ENCODE measurements at places on chromosomes 11 and 22.
A peak's percentile ranks its signal among the peaks of the same experiment; 100 is the strongest.

DNA sequence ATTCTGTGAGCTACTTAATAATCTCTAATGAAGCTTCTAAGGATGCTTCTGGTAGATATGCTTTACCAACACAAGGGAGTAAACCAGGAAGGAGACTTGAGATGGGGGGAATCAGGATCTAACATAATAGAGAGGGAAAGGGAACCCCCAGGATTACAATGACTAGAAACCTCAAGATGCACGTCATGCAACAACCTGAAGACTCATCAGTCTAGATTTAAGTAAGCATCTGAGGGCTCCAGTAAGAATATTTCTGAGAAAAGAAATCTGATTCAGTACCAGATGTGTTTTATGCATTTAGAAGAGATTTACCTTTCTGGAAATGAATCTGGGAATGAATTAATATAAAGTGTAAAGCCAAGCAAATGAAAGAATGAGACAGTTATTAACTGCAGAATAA, 15.2 kb downstream of the KDM4D start:
- no peak for DNase-seq

DNA sequence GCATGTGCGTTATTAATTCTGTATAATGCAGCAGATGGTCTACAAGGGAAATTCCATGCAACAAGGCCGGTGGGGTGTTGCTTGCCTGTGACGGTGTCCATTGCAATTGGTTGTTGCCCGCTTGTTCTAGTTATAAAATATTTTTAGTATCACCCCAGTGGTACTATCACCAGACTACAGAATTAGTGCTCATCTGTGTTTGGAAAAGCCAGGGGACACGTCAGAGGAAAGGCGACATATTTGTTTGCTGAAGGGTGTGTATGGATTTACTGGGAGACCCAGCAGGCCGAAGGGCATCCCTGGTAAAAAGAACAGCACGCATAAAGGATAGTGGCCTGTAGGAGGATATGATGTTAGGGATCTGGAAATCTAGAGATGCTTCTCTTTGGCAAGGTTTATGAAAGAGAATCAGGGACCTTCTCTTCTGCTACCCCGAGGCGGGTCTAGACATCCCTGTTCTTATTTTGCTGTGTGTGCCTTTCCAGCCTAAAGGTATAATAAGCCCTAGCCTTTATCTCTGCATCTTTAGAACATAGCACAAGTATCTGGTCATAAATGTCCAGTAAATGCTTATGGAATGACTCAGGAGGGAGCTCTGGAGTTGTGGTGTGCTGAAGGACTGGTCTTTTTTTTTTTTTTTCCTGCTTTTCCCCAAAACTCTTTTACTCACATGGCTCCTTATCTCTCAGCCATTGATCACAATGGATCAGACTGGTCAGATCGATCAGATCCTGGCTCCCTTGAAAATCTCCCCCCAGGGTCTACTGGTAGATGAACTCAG, 90.9 kb downstream of the LDLRAD3 start:
- DNase-seq, result peak; percentile 79

GRCh38 chr11:47222696-47223095, 7.9 kb downstream of the DDB2 start:
- no peak for DNase-seq

GRCh38 chr11:94254214-94254613, 50.2 kb upstream of the IZUMO1R start:
- DNase-seq, result no peak

DNA sequence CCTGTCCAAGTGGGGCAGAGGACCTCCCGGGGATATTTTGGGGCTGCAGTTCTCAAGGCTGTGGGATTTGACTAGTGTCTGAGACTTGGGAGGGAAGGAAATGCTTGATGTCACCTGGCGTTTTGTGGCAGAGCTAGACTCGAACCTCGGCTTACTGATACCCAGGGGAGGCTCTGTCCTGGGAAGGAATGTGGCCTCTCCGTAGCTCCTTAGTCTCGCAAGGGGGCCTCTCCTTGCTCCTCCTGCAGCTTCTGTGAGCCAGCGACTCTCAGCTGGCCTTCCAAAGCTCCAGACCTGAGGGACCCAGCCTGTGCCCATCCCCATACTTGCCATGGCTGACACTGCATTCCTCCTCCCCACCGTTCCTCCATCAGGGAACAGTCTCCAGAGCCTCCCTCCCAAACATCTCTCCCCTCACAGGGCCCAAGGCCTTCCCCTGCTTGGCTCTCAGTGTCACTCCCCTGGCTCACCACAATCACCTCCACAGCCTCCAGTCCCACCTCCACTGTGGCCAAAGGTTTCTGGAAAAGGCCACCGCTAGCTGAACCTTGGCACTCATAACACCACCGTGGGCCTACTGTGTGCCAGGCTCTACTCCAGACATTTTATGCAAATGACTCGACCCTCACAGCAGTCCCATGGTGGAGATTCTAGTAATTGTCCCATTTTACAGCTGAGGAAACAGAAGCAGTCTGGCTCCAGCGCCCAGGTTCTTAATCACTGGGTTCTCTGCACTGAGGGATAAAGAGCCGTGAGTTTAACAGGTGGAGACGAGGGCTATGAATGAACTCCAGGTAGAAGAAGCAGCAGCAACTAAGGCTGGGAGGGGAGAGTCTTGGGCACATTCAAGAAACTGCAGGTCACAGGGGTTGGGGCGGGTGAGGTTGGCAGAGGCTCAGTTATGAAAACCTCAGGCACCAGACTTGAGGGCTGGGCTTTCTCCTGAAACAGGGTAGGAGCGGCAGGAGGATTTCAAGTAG, 12.1 kb downstream of the P2RY2 start:
- DNase-seq, result no peak

DNA sequence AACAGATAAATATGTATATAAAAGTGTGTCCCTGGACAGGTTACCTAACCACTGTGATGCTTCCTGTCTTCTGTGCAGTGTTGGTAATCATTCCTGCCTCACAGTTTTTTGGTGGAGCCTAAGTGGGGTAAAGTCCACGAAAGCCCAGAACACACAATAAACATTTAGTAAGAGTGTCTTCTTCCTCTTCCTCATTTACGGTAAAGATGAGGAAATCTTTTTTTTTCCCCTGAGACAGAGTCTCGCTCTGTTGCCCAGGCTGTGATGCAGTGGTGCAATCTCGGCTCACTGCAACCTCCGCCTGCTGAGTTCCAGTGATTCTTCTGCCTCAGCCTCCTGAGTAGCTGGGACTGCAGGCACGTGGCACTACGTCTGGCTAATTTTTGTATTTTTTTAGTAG, 117.1 kb downstream of the LDLRAD3 start:
- no peak for DNase-seq

DNA sequence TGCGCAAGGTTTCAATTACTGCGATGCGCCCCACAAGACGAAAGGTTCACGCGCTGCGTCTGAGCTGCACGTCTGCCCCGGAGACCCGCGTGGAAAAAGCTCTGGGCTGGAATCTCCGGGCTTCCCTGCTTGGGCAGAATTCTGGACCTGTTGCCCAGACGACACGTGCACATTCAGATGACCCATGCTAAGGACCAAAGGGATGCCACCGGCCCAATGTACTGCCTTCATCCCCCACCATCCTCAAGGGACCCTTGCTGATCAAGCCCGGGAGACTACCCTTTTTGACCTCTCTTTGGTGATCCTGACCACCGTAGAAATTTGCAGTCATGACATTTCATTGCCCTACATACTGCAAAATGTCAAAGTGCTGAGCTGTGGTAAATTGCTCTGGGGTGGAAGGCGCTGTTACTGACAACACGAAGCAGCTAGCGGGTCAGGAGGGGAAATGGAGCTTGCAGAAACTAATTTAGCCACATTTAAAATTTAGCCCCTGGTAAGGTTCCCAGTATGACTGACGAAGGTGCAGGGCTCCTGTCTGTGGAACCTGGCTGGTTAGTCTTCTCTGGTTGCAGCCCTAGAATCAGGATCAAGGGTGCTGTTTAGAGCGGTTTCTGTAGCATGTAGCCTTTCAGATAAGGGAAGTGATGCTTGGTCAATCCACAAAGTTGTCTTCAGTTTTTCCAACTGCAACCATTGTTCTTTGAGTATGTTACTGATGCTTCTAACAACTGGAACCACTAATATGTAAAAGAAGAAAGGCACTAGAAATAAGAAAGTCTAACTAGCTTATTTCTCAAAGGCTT, 81.9 kb downstream of the PRR5L start:
- no peak for DNase-seq

- DNase-seq, result no peak
Observed at GRCh38 chr11:134714021-134714656, 302.1 kb upstream of the B3GAT1 start.

GRCh38 chr11:111259896-111260295, 14.4 kb downstream of the POU2AF2 start:
- DNase-seq, result peak; percentile 9

- DNase-seq, result no peak
Observed at GRCh38 chr11:117684111-117684510, 112.9 kb downstream of the DSCAML1 start.

DNA sequence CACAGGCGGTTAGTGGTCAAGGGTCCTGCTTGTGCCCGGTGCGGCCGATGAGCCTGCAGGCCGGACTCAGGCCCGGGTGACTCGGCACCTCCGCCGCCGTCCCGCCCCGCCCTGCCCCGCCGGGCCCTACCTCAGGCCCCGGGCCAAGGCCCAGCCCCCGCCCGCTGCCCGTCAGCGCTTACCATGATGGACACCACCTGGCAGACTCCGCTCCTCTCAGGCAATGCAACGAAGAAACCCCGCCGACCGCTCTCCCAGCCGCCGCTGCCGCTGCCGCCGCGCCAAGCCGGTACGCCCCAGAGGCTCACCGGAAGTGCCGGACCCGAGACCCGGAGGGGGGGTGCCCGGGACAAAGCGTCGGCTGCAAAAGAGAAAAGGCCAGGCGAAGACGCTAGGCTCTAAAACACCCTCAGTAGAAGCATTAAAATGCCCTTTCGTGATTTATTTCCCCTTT, at the start of gene UFD1:
Gene UFD1 (minus strand): TSS at position 293 of the 454 bp plus-strand sequence. CDS start 108 bp downstream, at position 185.
- DNase-seq, result peak; percentile 83

- peak; percentile 76 for DNase-seq
Observed at GRCh38 chr11:68314203-68315170, 2.1 kb downstream of the LRP5 start.

DNA sequence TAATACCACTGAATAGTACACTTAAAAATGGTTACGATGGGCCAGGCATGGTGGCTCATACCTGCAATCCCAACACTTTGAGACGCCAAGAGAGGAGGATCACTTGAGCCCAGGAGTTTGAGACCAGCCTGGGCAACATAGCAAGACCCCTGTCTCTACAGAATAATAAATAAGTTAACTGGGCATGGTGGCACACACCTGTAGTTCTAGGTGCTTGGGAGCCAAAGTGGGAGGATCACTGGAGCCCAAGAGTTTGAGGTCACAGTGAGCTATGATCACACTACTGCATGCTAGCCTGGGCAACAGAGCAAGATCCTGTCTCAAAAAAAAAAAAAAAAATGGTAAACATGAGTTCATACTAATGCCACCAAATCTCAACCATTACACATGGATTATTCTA, 61.3 kb downstream of the CD6 start:
- DNase-seq, result no peak

- DNase-seq, result peak; percentile 53
Observed at GRCh38 chr11:109960831-109961230, 132.4 kb upstream of the ZC3H12C start.

- no peak for DNase-seq
Observed at GRCh38 chr22:48242461-48242864, 1480.0 kb downstream of the TBC1D22A start.

DNA sequence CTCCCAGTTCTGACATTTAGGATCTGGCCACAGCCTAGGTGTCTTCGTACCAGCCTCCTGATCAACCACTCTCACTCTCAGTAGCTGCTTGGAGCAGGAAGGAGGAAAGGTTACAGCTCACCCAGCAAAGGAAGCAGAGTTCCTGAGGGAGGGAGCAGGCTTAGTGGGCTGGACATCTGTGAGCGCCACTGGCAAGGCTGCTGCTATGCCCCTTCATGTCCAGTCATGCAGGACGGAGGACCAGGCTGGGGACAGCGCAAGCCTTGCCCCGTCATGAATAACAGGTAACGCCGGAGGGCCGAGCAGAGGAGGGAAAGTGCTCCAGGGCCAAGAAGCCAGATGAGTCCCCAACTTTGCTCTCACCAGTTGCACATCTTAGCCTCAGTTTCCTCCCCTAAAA, 25.8 kb downstream of the TPST2 start:
- peak; percentile 83 for DNase-seq

- no peak for DNase-seq
Observed at GRCh38 chr11:127044535-127044934, 44.0 kb upstream of the KIRREL3 start.
